ENCODE measurements at places on chromosomes 11 and 22.

DNA sequence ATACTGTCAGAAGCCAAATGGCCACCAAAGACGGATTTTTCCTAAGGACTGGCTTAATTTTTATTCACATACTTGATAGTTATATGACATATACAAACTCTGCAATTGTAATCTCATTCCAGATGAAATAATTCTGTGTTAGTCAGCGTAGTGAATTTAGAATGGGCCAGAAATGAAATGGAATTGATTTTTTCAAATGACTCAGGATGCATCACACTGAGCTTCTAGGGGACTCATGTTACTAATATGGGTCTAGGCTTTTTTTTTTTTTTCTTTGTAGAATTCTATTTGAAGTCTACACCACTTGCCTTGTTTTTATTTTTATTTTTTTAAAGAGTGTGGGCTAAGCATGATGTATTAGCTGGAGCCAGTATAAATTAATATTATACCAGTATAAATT is 62.7 kb downstream of the SPECC1L start:
- no peak for DNase-seq

DNA sequence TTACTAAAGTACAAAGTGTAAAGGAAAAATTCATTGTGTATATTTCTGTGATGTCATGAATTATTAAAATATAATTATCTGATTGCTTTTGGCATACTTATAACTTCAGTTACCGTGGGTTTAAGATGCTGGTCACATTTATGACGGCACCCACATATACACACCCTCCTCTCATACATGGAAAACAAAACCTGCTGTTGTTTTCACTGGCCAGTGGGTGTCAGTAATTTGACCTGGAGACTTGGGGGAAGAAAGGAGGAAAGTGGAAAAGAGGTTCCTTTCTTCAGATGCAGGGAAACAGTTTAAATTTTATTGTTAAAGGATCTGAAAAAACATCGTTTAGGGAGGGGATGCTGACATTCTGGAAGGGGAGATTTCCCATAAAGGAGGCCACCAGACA is 742 bp upstream of the BBOX1 start:
- DNase-seq, result no peak

DNA sequence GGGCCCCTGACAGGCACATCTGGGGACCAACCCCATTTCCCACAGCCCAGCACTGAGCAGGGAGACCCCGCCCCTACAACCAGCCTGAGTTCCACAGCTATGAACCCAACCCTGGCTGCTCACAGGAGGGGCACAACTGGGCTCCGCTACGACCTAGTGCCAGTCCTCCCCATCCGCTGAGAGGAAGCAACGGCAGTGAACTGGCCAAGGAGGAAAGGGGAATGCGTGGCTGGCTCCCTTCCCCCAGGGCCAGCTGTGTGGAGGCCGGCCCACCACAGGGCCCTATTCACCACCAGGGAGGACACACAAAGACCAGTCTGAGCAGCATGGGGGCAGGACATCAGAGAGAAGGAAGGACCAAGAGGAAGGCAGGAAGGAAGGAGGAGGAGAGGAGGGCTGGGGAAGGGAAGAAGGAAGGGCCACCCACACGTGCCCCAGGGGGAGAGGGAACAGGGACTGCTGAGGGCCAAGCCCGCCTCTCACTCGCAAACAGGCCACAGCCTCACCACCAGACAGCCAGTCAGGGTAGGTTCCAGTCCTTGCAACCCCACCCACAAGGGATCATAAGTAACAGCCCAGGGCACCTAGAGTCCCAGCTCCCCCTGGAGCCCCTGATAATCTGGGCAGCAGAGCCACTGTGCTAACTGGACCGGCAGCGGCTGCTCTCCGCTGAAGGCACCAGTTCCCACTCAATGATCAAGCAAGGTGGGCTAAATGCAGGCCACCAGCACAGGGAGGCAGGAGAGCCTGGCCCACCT is 8.5 kb upstream of the GAL3ST1 start:
- no peak for DNase-seq

DNA sequence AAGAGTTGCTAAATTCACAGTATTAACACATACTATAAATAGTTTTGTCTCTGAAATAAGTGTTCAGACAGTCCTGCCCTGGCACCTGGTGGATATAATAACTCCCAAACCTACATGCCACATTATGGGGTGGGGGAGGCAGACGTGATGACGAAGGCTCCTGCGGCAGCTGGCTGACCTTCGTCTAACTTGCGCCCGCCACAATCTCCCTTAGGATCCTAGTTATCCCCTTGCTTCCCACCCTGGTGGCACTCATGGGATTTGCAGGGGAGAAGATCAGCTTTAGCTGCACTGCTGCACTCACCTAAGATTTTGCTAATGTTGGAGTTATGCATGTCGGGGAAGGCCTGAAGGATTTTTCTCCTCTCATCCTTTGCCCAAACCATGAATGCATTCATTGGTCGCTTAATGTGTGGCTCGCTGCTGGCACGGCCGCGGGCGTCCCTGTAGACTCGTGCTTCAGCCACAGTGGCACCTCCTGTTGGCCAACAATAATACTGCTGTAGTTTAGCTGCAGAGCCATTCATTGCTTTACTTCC is 367.6 kb downstream of the SOX6 start:
- no peak for DNase-seq

DNA sequence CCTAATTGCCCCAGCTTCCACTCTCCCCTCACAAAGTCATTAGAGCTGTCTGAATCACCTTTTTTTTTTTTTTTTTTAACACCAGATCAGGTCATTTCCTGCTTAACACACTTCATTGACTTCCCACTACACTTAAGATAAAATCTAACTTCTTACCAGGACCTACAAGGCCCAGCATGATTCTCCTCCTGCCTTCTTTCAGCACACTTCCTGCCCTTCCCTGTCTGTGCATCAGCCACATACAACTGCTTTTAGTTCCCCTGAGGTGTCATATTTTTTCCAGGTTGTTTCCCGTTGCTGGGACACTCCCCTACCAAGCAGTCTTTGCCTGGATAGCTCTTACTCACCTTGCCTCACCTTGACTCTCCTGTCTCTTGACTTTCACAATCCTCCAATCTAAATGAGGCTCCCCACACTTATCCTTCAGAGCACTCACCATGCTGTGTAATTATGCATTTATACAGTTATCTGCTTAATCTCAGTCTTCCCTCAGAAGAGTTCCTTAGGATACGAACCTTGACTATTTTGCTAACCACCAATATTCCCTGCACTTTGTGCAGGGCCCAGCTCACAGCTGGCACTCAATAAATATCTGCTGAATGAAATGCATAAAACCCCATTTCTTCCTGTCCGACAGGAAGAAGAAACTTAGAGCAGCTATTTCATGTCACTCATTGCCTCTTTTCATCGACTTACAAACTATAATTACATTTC is 96.6 kb upstream of the AKIP1 start:
- DNase-seq, result no peak
